ENCODE measurements at places on chromosomes 13 and 19.

GRCh38 chr13:40406405-40407120, 259.9 kb downstream of the FOXO1 start:
- DNase-seq, result no peak

GRCh38 chr13:30004204-30004603, 153.8 kb upstream of the UBL3 start:
- no peak for DNase-seq

GRCh38 chr13:64640002-64640401, 2590.1 kb downstream of the PCDH9 start:
- DNase-seq, result no peak

- no peak for DNase-seq
Measured at GRCh38 chr13:79427265-79427664, 21.2 kb upstream of the RBM26 start.

GRCh38 chr13:56975647-56976046, 165.1 kb upstream of the PRR20A start:
- no peak for DNase-seq

GRCh38 chr13:20231839-20232555, at the start of gene GJB6:
GJB6 (minus strand) TSS chr13:20232319; CDS start chr13:20223480, 8,839 bp downstream.
- DNase-seq, result no peak

DNA sequence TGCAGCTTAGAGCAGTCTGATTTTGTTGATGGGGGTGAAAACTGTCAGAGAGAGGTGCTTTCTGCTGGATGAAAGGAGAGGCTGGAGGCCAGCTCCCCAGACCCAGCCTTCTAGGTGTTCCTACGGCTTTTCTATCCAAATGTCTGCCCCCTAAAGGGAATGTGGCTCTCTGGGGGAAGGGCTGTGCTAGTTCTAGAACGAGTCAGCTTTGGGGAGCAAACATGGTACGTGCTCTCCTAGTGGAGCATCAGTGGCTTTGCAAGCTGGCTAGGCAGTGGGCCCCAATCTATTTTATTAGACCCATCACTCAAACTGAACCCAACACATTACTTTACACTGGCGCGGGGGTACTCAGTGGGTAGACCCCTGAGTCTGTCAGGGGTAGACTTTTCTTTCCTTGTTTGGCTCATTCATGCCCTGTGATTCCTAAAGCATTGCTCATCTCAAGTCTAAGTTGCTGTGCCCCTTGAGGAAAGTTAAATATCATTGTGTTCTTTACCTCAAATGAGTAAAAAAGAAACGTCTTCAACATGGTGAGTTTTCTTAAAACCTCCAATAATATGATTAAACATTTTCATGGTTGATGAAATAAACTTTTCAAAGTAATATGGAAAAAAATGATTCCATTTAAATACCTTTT, 254.9 kb downstream of the DLEU7 start:
- DNase-seq, result no peak

DNA sequence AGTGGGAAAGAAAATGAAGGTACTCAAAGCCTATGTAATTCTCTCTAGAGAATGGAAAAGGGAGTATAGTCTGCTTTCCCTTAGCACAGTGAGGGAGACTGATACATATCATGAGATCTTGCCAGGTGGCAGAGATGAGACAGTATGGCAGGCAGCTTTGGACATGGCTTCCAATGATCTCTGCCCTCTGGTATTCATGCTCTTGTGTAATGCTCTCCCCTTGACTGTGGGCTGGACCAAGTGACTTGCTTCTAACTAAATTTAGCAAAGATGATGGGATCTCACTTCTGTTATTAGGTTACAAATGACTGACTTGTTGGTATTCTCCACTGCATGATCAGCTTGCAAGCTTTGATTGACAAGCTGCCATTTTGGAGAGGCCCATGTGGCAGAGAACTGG, 10.2 kb downstream of the ZNF132 start:
- DNase-seq, result no peak

DNA sequence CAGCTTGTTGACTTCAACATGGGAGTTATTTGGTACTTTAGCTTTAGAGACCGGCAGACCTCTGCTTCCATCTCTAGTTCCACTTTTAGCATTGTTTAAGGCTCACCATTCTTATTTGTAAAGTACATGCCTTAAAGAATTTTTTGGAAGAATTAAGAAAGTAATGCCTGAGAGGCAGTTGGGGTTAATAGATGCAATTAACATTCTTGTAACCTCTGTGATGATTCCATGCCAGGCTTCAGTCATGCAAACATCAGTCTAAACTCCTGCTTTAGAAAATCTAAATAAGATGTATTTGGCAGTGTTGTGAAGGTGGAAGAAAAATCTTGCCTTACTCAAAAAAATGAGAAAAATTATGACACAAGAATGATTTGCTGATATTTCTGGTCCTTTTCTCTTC, 79.9 kb upstream of the UBAC2 start:
- DNase-seq, result no peak

DNA sequence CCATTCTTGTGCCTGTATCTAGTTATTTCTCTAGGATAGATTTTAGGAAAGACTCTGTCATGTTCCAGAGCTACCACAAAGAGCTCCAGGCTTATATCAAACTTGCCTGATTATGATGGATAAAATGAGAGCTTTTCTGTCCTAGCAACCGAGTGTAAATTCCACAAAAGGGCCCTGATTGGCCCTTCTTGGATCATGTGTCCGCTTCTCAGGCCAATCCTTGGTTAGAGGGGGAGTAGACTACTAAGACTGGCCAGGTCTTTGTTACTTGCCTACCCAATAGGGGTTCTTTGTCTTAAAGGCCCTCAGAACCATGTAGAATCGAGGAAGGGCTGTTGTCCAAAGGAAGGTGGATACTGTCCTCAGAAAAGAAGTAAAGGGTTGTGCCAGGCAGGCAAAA, 2.4 kb downstream of the DHX34 start:
- DNase-seq, result no peak
